ENCODE measurements at places on chromosomes 16 and 17.

- DNase-seq: no peak
Observed at GRCh38 chr17:46190763-46191162, 2.5 kb downstream of the KANSL1 start.

- no peak for DNase-seq
Observed at GRCh38 chr17:16250635-16251034, 33.6 kb downstream of the PIGL start.

GRCh38 chr17:17098551-17099179, 56.4 kb downstream of the MPRIP start:
- DNase-seq: no peak

- DNase-seq: no peak
Observed at GRCh38 chr17:61396586-61397085, 3.0 kb upstream of the TBX2 start.

- no peak for DNase-seq
Observed at GRCh38 chr17:27390540-27390939, 65.7 kb upstream of the KSR1 start.
